ENCODE measurements at places on chromosomes 7 and 10.

DNA sequence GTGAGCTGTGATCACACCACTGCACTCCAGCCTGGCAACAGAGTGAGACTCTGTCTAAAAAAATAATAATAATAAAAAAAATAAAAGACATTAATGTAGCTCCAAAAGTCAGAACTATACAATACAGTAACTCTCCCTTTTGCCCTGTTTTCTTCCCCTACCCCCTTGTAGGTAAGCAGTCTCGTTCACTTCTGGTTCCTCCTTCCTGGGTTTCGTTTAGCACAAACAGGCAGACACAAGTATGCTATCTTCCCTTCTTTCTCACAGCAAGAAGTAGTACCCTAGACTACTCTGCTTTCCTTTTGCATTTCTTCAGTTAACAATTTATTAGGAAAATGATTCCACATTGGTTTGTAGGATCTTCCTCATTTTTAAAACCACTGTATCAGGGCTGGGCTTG lies 33.1 kb downstream of the PDSS1 start:
- DNase-seq: no peak

- peak; percentile 77 for DNase-seq
These were observed 70.3 kb upstream of the KMT2E start for GRCh38 chr7:104943502-104944343.

DNA sequence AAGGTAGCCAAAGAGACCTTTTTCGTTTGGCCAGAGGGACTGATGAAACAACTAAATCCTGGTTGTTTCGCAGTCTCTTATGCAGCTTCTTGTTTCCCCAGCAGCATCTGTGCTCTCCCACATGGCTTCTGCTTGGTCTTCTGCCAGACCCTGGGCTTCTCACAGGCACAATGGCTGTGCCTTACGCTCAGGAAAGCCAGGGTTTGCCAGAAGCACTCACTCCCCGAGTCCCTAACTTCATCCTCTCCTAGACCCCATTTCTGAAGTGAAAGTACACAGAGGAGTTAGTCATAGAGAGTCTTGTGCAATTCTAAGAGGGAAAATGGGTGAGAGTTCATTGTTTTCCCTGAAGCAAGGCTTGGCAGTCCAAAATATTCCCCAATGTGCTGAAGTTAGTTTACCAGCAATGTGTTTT lies 121.7 kb downstream of the EVX1 start:
- DNase-seq: no peak

GRCh38 chr7:7789551-7789988 lies 71.2 kb upstream of the RPA3 start:
- DNase-seq: no peak

- DNase-seq: no peak
These were observed 161.5 kb downstream of the SEMA3D start for GRCh38 chr7:85025312-85025756.

DNA sequence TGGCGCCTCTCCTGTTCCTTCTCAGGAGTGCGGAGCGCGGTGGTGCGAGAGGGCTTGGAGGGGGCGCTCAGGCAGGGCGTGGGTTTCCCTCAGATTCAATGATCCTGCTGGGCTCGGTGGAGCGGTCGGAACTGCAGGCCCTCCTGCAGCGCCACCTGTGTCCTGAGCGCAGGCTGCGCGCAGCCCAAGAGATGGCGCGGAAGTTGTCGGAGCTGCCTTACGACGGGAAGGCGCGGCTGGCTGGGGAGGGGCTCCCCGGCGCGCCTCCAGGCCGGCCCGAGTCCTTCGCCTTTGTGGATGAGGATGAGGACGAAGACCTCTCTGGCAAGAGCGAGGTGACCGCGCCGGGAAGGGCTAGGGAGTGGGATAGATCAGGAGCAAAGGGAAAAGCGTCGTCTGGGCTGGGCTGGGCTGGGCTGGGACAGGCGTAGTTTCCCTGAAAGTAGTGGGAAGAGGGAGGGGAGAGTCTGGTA lies 17.0 kb downstream of the FAM131B start:
- peak; percentile 45 for DNase-seq

GRCh38 chr7:151119902-151120301 lies 33.6 kb downstream of the AGAP3 start:
- no peak for DNase-seq

- DNase-seq: no peak
These were observed 315.3 kb upstream of the AUTS2 start for GRCh38 chr7:69282946-69283345.

GRCh38 chr10:101845893-101846292 lies 2.3 kb upstream of the KCNIP2 start:
- no peak for DNase-seq

DNA sequence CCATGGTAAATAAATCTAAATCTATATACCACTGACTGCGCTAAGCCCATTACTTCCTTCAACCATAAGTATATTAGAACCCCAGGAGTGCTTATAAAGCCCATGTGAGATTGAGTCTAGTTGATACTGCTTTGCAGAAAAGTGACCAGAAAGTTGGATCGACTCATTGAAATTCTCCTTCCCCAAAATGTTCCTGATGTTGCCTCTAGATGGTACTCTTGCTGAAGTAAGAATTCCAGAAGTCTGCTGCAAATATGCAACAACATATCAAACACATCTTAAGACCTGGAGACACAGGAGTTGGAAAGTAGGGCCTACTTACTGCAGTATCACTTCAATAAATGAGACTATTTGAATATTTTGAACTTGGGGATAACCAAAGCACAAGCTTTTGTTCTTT lies 550.8 kb downstream of the IPMK start:
- no peak for DNase-seq

GRCh38 chr7:55177589-55178261 lies 158.9 kb downstream of the EGFR start:
- DNase-seq: no peak

All from stimulated activated CD4-positive, alpha-beta T cell treated with anti-CD3 and anti-CD28 coated beads, Interleukin-4, amount 100 ng/mL, for 48 hours (primary cell).